Activated naive CD8-positive, alpha-beta T cell treated with anti-CD3 and anti-CD28 coated beads, Interleukin-2, amount 50 U/mL, for 16 hours (primary cell): ENCODE measurements at places on chromosomes 13 and 19.

- no peak for DNase-seq
These were observed 55.1 kb downstream of the GPR180 start for GRCh38 chr13:94656766-94657165.

- DNase-seq: peak; percentile 28
These were observed 1.0 kb downstream of the GPR108 start for GRCh38 chr19:6736169-6736916.

DNA sequence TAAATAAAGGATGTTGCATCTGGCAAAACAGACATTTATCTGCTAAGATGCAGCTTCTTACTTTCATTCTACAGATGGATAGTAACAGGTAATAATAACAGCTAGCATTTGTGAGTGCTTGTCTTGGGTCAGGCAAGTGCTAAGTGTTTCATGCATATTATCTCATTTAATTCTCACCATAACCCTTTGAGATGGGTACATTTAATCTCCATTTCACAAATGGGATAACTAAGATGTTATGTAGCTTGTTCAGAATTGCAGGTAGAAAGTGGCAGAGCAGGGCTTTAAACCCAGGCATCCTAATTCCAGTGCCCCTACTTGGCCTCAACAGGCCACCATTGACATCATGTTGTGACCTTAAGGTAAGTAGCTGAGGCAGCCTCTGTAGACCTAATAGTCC lies 69.8 kb downstream of the LMO7 start:
- no peak for DNase-seq

DNA sequence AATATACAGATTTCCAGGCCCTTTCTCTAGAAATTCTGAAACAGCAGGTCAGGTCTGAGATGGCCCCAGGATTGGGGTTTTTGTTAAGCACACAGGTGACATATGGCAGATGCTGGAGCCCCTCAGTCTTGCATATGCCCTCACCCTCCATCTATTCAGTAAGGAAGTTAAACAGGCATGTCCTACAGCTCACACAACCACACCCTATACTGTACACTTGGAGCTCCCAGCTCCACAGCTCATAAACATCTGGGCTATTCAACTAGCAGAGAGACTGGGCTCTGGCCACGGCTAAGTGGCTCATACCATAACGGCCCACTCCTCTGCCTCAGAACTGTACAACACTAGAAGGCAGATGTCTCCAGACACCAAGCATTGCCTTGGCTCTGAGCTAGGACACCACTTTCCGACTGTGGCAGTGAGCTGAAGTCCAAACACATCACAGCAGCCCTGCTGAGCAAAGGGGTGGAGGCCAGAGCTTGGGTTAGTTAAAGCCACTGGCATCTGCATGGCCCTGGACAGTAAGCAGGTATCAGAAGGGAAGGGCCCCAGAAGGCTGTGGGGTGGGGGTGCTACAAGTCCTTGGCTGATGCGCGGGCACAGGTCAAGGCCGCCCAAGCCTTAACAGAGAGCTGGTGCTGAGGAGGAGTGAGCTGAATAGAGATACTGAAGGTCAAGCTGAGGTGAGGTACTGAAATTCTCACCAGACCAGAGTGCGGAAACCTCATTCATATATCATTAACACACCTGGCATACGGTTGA lies 79.1 kb downstream of the ABCC4 start:
- DNase-seq: no peak

DNA sequence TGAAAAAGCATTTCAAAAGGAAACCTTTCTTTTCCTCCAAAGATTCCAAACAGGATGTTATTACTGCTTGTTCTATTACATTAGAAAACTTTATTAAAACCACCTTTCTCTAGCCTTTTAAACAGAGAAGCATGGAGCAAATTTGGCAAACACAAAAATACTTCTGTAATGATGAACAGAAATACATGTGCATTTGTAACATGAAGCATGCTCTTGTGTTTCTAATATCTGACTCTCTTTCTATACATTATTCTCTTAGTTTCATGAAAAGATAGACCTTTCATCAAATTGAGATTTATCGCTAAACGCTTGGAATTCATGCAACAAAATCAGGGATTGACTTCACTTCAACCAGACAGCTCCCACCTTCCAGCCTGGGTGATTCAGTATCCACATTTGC lies 152.8 kb upstream of the IRS2 start:
- DNase-seq: no peak

DNA sequence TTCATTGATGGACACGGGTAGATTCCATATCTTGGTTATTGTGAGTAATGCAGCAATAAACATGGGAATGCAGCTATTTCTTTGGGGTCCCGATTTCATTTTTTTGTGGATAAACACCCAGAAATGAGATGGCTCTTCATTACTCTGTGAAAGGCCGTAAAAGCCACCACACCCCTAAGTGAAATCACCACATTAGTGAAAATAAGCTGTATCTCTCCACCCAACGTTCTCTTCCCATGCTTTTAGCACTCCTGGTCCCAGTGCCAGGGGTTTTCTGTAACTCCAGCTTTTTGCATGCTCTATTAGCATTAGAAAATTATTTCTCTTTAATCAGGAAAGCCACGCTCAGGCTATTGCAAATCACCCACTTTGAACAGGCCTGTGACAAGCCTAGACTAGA lies 15.8 kb downstream of the CHAMP1 start:
- DNase-seq: no peak

DNA sequence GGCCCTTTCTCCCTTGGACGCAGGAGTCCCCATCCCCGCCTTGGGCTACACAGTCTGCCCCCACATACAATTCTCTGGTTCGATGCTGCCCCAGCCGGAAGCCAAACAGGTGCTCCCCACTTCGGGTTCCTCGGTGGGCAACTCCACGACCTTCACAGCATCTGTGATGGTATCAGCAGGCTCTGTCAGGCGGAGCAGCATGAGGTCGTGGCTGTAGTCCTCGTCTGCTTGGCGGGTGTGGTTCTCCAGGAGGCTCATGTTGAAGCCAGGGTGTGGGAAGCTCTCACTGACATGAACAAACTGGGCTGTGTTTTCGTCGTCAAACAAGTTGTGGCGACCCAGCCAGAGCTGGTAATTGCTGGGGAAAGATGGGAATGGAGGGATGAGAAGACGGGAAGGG lies 3.5 kb downstream of the KLK1 start:
- DNase-seq: no peak

- DNase-seq: no peak
These were observed 129.4 kb downstream of the SHISA2 start for GRCh38 chr13:25922376-25922775.
